NCI-H774 (cell line): ENCODE measurements at places on chromosomes 1 and 21.
A peak's percentile ranks its signal among the peaks of the same experiment; 100 is the strongest.

GRCh38 chr21:41361053-41361785 lies 608 bp upstream of the MX2 start:
- no peak for DNase-seq

- no peak for DNase-seq
Measured at GRCh38 chr1:33123266-33123665, 42.3 kb downstream of the AZIN2 start.

- no peak for DNase-seq
Measured at GRCh38 chr1:240591564-240591963, 20.4 kb downstream of the GREM2 start.

DNA sequence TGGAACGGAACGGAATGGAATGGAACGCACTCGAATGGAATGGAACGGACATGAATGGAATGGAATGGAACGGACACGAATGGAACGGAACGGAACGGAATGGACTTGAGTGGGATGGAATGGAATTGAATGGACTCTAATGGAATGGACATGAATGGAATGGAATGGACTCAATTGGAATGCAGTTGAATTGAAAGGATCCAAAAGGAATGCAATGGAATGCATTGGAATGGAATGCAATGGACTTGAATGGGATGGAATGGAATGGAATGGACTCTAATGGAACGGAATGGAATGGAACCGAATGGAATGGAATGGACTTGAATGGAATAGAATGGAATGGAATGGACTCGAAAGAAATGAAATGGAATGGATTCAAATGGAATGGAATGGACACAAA lies 102.4 kb upstream of the OR4F16 start:
- DNase-seq, result no peak

DNA sequence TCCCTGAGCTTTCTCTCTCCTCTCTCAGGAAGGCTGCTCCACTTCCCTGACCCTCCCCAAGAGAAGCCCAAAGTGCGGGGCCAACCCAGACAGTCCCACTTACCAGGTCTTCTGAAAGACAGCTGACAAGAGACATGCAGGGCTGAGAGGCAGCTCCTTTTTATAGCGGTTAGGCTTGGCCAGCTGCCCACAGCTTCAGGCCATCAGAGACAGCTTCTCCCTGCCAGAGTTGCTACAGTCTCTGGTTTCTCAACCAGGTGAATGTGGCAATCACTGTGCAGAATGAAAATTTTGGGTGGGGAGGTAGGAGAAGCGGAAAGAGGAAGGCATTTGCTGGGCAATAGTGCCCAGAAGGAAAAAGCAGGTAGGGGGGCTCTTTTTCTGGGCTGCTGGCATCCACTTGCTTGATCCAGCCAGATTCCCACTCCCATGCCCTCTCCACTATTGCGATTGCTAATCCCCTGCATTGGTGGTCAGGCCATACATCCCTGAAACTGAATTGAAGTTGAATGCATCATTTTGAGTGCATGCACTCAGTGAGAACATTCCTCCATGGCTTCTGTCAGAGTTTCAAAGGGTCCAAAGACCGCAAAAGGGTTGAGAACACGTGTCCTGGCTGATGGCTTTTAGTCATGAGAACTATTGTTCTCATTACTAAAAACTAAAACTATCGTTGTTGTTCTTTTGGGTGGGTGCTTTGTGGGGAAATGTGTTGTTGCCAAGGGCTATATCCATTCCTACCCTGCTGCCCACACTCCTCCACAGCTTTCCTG lies at the start of gene S100A8:
TSS of gene S100A8 (minus strand) at position 136 of the 773 bp plus-strand sequence. CDS start 538 bp downstream, outside the sequence.
- no peak for DNase-seq

- no peak for DNase-seq
Measured at GRCh38 chr1:154831462-154831861, 38.6 kb downstream of the KCNN3 start.

- peak; percentile 45 for DNase-seq
Measured at GRCh38 chr1:164557270-164557669, 1.7 kb upstream of the PBX1 start.

- no peak for DNase-seq
Measured at GRCh38 chr1:201882665-201883132, 6.0 kb upstream of the SHISA4 start.

DNA sequence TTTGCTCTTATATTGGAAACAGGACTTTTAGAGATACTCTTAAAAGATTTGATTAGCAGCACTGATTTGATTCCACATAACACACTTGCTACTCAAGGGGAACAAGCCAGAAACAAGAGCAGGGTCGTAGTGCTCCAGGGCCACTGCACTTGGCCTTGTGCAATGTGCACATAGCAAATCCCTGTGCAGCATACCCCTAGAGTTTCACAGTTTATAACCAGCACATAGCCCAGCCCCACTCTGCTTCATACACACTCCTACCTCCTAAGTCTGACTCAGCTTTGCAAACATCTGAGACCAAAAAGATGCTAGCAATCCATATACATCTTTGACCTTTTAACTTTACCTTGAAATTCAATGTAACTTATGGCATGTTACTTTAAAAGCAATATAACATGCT lies 157.6 kb downstream of the VAV3 start:
- DNase-seq, result no peak

GRCh38 chr1:15331180-15331579 lies 78.5 kb upstream of the EFHD2 start:
- no peak for DNase-seq

GRCh38 chr1:91872000-91872399 lies 14.0 kb downstream of the TGFBR3 start:
- DNase-seq, result no peak

- DNase-seq, result peak; percentile 87
Measured at GRCh38 chr1:64535938-64536835, 66.3 kb downstream of the CACHD1 start.

DNA sequence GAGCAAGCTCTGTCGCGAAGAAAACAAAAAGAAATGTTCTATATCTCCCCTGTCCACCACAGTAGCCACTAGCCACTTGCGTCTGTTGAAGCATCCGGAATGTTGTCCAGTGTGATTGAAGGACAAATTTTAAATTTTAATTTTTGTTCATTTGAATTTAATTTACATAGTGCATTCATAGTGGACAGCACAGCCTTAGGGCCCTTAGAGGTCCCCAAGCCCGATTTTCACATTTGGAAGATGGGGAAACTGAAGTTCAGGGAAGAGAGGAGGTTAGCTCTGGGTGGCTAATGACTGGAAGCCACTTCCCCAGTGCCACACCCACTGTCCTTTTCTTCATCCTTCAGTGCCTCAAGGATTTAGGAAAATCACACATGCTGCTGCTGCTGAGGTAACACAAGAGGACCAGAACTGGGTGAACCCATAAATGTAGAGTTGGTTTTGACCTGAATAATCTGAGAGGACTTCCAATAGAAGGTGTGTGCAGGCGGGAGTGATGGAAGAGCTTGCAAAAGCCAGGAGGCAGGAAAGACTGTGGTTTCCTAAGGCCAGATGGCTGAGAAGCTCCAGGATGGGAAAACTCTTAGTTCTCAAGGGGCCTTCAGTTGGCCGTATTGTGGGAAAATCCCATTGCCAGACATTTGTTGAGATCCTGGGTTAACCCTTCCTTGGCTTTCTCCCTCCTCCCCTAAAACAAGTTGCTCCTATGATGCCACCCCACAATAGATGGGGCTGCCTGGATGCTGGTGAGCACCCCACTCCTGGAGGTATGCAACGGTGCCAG lies 49.5 kb downstream of the TRIM11 start:
- no peak for DNase-seq

GRCh38 chr1:199861020-199861795 lies 166.3 kb upstream of the NR5A2 start:
- DNase-seq, result no peak

- no peak for DNase-seq
Measured at GRCh38 chr1:228403231-228403631, 3.4 kb downstream of the TRIM11 start.

GRCh38 chr1:20100632-20101355 lies 18.5 kb downstream of the PLA2G2D start:
- no peak for DNase-seq

- DNase-seq, result no peak
Measured at GRCh38 chr1:193212637-193213036, 26.2 kb upstream of the B3GALT2 start.

DNA sequence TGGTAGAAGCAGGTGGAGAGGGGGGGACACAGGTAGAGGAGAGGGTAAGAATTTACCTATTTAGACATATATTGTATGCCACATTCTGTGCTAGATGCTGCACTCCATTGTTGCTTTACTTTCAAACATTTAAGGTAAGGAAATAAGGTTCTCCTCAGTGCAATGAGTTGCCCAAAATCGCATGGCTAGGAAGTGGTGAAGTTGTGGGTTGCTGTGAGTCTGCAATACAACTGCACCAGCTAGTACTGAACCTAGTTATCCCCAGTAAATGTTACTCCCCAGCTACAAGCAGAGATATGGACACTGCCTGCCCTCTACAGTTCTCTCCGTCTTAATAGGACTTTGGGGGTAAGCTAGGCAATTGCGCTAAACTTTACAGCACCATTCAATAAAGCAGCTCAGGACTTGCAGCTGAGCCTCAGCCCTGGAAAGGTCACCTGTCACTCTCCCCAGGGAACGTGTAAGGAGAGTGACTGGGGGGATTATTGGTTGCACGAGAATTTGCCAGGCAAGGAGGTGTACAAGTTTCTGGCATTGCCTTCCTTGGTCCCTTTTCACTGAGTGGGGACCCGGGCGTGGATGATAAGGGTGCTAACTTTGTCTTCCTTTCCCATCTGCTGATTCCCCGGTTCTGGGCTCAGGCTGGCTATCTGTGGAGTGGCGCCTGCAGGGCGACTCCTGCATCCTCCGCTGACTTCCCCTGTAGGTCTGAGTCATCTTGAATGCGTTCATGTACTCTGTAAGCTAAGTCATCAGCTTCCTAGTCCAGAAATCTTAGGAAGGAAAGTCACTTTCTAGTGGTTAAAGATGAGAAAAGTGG lies 71.3 kb upstream of the CNTN2 start:
- DNase-seq, result no peak

DNA sequence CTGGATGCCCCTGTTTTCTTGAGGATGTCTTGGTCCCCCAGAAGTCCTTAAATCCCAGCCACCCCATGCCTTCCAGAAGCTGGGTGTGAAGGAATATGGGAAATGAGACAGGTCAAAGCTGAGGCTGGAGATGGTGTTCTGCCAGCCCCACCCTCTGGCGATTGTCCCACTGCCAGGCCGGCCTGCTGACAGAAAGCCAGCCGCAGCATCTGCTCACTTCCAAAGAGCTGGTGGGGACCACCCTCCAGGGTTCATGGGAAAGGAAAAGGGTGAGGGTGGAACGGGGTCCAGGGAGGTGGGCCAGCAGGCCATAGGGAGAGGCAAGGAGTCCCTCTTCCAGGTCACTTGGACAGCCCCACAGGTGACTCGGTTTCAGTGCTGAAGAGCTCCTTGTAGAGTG lies 1.9 kb upstream of the LINGO4 start:
- no peak for DNase-seq

DNA sequence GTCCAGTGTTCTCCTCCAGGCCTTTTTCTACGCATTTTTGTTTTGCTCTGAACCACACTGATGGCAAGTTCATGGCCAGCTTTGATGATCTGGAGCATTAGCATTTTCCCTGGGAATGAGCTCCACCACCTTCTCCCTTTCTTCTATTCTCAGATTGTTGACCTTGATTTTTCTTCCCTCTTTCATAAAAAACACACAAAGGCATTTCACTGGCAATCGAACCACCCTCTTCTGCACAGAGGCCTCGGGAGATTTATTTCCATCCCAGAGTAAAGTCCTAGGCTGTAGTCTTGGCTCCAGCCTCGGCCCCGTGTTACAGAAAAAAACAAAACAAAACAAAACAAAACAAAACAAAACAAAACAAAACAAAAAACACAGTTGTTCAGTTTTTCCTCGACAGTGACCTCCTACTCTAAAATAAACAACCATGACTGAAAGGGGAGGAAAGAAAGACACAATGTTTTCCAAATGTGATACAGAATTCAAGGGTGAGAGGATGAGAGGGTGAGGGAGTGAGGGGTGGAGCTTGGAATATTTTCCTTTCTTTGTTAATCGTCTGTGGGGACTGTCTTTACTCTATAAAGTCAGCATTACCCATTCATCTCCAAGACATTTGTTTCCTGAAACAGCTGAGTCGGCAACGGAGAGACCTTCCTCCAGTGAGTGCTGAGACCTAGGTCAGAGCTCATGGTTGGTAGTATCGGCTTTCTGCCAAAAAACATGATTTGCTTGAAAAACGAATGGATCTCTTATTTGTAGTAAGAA lies 29.8 kb upstream of the RNF186 start:
- no peak for DNase-seq

DNA sequence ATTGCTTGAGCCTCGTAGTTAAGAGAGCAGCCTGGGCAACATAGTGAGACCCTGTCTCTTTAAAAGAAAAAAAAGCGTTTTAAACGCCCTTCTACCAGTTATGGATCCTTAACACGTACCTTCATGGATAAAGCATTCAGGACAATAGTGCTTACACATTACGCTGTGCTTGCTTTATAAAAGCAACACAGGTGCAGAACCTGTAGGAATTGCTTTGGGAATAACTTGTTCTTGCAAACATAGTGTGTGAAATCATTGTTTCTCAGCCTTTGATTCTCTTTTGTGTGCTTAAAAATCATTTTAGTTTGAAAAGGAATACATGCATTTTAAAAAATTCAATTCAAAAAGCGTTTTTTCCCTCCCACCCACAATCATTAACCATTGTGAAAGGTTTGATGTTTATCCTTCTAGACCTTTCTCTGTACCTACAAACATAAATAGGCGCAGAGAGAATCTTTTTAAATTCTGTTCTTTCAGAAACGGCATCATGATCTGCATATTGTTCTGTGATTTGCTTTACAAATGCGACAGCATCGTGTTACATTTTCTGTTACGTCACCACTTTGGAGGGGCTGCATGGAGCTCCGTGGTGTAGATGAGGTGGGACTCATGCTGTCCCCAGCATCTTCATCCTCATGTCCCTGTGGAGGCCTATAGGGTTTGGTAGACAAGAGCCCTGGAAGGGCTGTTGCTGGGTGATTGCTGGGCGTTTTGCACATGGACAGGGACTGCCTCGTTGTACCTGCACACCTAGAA lies 54.6 kb downstream of the SPSB1 start:
- DNase-seq, result peak; percentile 3

DNA sequence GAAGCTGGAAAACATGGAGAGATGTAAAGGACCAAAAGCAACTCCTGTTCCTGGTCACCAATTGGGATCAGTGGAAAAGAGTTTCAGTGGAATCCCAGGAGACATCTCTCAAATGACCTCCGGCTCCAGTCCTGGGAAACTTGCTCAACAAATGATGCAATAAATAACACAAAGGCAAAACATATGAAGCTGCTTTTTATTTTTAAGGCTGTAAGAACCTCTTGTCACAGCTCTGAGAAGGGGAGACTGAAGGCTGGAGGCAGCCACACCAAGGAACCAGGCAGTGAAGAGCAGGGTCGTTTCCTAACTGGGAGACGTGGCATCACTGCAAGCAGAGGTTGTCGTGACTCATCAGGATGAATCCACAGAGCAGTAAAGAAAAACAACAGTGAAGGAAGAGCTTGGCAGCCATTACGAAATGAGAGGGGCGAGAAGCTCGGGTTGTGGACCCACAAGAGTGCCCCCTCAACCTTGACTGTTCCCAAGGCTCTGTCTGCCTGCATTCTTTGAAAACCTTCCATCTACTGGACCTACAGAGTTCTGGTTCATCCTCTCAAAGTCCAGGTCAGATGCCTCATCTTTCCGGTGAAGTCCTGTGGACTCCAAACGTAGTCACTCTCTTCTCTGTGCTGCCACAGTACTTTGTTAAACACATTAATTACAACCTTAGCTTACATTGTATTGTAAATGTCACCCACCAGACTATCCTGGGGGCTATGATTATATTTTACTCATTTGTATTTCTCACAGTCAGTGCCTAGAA lies 32.1 kb downstream of the JAK1 start:
- no peak for DNase-seq

GRCh38 chr1:75969550-75969949 lies 37.3 kb upstream of the ASB17 start:
- DNase-seq, result no peak
